Activated effector memory CD4-positive, alpha-beta T cell treated with Interleukin-2 at 50 U/mL for 16 hours (primary cell): ENCODE measurements at places on chromosomes 5 and 9.

GRCh38 chr5:139022528-139022927, 147.4 kb upstream of the LRRTM2 start:
- DNase-seq = no peak

- no peak for DNase-seq
Observed at GRCh38 chr5:178182158-178182876, 4.9 kb downstream of the GMCL2 start.

DNA sequence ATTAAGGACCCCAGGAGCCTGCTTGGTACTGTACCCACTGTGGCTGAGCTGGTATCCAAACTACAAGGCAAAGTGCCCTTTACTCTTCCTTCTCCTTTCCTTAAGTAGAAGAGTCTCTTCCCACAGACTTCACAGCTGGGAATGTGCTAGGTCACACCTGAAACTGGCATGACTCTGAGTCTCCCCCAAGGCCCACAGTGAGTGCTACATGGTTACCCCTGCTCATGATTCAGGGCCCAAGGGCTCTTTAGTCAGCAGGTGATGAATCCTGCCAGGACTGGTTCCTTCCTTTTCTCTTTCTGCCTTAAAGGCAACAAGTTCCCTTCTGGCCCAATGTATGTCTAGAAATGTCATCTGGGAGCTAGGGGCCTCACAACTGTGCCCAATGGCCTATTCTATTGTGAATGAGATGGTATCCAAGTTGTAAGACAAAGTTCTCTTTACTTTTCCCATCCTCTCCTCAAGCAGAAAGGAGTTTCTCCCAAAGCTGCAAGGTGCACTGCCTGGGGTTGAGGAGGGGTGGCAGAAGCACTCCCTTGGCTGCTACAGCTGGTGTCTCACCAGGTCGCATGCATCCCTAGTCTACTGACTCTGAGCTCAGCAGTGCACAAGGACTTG, 134.4 kb downstream of the TMEM38B start:
- DNase-seq = no peak

- no peak for DNase-seq
Observed at GRCh38 chr9:74672237-74672636, 175.1 kb downstream of the RORB start.

DNA sequence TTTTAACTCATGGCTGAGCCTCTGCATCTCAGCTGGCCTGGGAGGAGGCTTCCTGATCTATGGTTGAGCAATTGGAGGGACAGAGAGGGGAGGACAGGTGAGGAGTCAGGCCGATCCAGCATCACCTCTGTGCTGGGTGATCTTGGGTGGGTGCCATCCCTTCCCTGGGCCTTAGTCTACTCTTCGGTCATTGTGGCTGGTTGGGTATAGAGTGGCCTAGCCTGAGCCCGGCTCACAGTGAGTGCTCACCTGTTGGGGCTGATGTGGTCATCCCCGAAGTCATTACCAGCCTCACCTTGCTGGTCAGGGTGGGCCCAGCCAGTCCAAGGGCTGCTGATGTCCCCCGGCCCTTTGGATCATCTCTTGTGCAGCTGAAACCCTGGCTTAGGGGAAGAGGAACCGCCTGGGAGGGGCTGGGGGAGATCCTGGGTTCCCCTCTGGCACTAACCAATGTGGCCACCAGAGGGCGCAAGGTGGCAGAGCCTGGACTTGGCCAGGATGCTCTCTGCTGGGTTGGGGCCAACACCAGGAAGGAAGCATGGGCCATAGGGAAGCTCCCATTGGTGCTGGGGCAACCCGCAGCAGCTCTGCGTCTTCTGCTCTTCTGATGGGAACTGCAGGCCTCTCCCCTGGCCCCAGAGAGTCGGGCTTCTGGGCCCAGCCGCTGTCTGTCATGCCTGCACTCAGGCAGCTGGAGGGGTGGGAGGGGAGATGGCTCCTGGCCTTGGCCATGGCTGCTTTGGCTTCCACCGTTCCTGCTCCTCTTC, 17.3 kb upstream of the ODF2 start:
- DNase-seq = peak; percentile 64

DNA sequence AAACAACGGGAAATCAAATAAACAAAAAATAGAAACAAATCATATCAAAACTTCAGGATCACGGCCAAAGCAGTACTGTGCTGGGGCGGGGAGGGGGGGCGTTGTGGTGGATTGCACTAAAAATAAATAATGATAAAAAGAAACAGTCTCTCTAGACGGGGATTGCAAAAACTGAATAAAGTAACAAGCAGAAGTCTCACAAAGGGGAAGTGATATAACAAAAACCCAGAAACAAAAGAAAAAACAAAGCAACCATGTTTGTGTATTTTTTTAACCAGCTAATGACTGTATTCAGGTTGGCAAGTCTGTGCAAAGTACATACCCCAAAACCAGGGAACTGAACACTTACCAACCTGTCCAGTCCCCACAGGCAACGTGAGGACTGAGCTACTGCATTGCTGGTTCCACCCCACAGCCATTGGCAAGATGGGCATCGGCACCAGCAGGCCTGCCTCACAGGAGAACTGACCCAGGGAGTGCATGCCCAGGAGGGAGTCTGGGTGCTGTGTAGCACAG, 24.1 kb downstream of the BICD2 start:
- DNase-seq = no peak

DNA sequence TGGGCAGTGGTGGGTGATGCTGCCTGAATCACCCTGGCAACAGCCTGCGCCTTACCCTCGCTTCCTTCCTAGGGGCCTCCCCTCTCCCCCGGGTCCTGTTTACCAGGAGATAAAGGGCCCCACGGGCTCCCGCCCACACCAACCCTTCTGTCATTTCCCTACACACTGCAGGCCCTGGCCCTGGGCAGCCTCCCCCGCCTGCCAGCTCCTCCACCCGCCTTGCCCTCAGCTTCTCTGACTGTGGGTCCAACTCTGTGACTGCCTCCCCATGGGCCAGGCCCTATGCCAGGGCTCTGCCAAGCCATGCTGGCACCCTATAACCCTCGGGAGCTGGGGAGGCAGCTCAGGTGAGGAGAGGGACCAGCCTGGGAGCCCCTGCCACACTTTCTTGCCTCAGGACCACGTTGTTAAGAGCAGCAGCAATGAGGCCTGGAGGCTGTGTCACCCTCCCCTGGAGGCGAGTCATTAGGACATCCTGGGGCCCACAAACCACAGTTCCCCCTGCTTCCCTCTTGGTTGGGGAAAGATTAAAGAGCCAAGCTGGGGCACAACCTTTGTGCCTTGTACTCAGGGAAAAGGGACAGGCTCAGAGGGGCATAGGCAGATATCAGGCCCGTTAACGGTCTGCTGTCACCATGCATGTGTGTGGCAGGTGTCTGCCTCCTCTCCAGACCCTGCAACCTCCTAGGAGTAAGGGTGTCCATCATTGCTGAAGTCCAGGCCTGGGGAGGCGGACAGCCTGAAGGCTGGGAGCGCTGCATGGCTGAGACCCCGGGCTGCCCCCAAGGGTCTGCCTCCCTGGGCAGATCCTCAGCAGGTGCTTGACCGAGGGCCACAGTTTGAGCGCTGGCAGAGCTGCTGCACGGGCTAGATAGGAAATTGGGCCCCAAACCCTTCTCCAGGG, 2.8 kb downstream of the MGAT4B start:
- no peak for DNase-seq

- no peak for DNase-seq
Observed at GRCh38 chr5:27124590-27124989, 86.2 kb upstream of the CDH9 start.

DNA sequence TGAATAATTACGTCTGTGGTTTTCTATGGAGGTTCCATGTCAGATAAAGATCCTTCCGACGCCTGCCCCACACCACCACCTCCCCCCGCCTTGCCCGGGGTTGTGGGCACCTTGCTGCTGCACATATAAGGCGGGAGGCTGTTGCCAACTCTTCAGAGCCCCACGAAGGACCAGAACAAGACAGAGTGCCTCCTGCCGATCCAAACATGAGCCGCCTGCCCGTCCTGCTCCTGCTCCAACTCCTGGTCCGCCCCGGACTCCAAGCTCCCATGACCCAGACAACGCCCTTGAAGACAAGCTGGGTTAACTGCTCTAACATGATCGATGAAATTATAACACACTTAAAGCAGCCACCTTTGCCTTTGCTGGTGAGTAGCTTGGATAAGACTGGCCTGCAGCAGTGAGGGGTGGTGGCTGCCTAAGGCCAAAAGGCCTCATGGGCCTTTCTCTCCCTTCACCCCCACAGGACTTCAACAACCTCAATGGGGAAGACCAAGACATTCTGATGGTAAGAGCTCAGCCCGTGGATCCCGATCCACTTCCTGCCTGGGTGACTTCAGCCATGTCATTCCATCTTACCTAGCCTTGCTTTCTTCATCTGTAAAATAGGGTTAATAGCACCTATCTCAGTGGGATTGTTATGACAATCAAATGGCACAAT, at the start of gene IL3:
IL3 (plus strand) TSS at position 155 of the 661 bp plus-strand sequence; CDS start at position 207, 52 bp downstream.
- no peak for DNase-seq

DNA sequence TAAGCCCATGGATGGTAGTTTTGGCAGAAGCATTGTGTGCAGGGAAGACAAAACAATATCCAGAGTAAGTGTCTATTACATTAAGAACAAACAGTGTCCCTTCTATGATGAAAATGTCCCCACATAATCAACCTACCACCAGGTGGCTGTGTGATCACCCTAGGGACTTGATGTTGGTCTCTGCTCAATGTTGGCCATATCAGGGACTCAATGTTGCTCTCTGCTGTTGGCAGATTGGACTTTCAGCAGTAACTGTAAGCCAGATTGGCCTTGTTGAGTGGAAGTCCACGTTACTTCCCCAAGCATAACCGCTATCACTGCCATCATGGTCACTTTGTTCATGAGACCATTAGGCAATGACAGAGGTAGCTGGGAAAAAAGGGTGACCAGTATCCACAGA, 52.8 kb upstream of the PRSS3 start:
- DNase-seq = no peak

DNA sequence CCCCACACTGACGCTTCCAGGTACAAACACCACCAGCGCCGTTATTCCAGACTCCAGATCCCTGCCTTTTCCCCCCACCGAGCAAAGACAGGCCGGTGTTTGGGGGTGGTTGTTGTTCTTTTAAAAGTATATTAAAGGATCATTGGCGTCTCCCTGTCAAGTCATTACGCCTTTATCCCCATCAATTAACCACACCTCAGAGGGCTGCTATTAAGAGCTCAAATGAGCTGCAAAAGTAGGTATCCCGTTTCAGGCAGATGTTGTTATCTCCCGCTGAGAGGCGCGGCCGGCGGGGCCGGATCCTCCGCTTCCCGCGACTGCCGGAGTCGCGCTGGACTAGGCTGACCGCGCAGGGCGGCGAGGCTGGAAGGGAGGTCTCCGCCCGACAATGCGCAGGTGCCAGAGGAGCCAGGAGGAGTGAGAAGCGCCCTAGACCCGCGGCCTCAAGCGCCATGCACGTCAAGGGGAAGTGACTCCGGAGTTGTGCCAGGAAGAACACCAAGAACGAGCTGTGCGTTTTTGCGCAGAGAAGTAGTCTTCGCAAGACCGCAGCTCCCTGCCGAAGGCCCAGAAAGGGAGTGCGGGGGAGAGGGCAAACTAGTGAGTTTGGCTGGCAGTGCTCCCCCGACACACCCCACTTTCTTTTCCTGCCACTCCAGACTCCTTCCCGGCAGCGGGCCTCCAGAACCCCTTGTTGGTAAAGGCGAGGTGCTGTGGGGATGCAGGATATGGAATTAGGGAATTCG, 8.2 kb downstream of the NR2F1-AS1 start:
- no peak for DNase-seq

- no peak for DNase-seq
Observed at GRCh38 chr9:13137426-13137825, 142.1 kb downstream of the MPDZ start.

DNA sequence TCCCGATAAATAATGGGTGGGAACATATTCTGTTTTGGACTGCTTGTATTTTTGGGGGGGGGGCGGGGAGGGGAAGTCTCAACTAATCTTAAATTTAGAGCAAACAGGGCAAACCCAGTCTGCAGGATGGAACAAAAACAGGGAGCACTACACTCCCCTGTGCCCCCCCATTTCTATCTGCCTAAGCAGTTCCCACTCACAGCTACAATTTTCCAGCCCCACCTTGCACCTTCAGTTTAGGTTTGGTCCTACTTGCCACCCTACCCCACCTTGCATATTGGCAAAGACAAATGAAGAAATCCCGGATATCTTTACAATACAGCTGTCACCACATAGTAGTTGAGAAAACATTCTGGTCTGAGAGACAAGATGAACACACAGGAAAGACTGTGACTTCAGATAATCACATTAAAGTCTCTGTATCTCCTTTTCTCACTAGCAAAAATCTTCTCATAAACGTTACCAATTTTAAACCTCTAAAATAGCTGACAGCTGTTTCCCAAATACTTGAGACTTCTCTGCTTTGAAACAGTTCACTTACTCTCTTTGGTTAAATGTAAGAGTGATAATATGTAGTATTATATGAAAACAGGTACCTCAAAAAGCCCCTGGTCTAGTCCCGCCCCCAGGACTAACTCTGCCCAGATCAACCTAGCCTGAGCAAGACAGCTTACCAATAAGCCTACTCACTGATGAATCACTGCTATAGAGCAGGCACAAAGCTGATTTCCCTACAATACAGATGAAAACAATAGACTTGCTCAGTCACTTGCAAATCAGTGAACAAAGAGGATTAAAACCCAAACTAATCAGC, 5.2 kb upstream of the RAPGEF6 start:
- no peak for DNase-seq

GRCh38 chr9:116737152-116737546, 50.0 kb downstream of the TRIM32 start:
- DNase-seq = peak; percentile 9

- no peak for DNase-seq
Observed at GRCh38 chr5:155895484-155895883, 431.5 kb upstream of the SGCD start.

DNA sequence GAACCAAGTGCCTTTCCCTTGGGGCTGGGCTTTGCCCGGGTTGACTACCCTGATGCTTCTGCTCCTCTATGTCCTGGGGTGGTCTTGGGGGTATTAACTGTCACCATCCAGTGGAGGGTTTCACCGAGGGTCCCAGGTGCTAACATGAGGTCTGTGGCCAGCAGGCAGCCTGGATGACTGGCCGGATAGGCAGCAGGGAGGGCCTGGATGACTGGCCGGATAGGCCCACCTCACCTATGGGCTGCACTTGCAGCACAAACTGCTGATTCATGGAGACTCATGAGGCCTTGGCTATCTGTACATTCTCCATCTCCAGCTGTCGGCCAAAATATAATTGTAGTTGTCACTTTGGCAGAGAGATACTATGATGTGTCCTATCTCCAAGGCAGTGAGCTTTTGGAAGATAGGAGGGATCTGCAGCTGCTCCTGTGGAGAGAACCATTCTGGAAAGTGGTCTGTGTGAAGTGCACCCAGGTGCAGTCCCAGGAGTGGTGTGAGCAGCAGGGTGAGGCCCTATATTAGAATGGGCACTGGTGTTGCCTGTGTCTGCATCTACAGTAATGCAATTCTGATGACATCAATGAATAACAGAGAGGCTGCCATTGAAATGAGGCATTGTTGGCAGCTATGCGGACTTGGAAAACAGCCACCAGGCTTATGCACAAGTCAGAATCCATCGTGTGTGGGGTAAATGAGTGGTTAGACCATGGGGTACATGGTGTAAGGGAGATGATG, 26.3 kb upstream of the CDKN2AIPNL start:
- DNase-seq = no peak

DNA sequence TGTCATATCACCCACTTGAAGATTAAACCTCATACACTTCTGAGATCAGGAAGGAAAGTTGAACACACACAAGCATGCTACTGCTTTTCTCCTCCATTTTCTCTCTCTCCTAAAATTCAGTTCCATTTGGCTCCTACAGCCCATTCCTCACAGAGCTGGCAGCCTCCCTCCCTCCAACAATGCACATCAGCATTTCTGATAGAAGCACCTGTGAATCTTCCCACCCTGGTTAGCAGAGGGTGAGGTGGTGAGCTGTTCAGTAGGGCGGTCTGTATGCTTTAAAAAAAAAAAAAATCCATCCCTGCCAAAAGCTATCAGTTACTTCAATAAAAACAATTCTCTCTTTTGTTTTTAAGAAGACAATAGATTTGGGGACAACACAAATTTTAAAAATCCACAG, 463.2 kb upstream of the KIF2A start:
- DNase-seq = no peak
